Mesenchymal stem cell (in vitro differentiated cells and primary cell): ENCODE measurements at places on chromosomes 13 and 19.
A peak's percentile ranks its signal among the peaks of the same experiment; 100 is the strongest.

DNA sequence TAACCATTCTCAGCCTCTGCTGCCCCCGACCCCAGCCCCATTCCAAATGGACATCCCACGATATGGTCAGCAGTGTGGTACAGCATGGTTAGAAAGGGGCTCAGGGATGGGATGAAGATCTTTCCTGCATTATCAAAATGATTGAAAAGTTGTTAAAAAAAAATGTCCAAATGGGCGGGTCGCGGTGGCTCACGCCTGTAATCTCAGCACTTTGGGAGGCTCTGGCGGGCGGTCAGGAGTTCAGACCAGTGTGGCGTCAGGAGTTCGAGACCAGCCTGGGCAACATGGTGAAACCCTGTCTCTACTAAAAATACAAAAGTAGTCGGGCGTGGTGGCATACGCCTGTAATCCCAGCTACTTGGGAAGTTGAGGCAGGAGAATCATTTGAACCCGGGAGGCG is 54.3 kb upstream of the ZNF254 start:
- no peak for DNase-seq

DNA sequence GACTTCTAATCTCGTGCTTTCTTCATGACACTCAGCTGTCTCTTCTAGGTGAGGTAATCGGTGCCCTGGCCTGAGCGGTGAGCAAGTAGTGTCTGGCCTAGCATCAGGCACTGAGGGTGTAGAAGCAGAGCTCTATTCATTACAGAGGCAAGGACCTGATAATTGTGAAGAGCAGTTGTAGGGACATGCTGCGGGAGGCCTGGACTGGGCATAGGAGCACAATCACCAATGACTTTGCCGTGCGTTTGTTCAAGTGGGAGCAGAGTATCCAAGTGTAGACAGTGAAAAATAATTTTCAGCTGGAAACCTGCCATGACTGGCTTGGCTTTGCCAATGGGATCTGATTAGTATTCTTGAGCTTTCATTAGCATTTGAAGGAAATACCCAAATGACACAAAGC is 32.1 kb upstream of the DCLK1 start:
- no peak for DNase-seq

DNA sequence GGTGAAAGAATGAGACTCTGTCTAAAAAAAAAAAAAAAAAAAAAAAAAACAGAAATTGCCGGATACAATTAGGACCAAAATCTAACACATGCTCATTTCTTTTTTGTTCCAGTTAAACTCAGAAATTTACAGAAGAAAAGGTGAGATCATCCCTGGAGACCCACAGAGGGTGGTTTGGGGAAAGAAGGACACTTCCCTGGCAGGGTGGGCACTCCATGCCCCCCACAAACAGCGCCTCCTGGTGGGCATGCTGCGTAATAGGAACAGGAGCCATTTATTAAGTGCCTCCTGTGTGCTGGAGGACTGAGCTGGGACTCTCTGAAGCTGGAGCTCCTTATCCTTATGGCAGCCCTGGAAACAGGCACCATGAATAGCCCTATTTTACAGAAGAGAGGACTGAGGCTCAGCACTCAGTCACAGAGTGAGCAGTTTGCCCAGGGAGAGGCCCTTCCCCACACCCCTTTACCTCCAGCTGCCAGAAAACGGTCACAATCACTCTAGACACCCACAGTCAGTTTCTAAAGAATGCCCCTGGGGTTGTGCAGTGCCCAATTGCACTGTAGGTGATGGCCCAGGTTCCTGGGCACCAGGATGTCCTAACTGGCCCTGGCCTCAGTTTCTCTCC is 10.1 kb downstream of the C19orf38 start:
- peak; percentile 39 for DNase-seq

DNA sequence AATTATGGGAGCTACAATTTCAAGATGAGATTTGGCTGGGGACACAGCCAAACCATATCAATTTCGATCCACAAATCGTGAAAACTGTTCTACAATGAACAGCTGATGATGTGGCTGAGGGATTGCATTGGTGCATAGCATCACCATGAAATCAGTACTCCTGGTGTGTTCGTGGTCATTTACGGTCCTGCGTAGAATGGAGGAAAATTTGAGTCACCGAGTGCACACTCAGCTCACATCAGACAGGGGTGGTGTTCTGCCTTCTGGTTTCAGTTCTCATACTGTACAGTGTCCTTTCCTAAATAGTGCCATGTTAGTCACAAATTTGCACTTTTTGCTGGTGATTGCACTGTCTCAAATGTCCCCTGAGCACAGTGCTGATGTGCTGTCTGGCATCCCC is 39.2 kb downstream of the MYH14 start:
- DNase-seq: no peak

GRCh38 chr19:28247243-28247642 is 965.7 kb downstream of the UQCRFS1 start:
- DNase-seq: no peak

- DNase-seq: peak; percentile 89
Observed at GRCh38 chr19:19459707-19460251, 54.3 kb downstream of the GATAD2A start.

- DNase-seq: peak; percentile 24
Observed at GRCh38 chr13:47908197-47908902, 92.7 kb downstream of the SUCLA2 start.

- no peak for DNase-seq
Observed at GRCh38 chr19:43639519-43640423, at the start of gene CADM4. CADM4 (minus strand) TSS chr19:43639850; CDS start chr19:43639790, 60 bp downstream.

DNA sequence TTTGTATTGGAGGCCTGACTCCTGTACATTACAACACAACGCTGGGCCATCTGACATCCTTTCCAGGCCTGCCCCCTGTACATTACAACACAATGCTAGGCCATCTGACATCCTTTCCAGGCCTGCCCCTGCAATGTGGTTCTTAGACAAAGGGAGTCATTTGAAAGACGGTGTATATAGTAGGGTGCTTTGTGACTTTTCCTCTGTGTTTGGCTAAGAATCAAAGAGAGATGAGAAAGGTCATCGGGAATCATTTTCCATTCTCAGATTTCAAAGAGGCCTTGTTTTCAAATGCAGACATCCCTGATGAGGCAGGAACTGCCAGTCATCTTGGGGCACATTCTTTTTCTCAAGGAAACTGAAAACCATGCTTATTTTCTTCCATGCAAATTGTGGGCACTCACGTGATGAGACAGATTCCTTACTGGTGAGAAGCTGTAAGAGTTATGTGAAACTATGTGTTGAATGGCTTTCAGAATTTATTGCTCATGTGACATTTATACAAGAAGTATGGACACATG is 551.6 kb downstream of the MYO16 start:
- peak; percentile 87 for DNase-seq

GRCh38 chr19:32269831-32270230 is 75.6 kb upstream of the ZNF507 start:
- no peak for DNase-seq

GRCh38 chr13:110629735-110630134 is 14.4 kb downstream of the NAXD start:
- DNase-seq: no peak

DNA sequence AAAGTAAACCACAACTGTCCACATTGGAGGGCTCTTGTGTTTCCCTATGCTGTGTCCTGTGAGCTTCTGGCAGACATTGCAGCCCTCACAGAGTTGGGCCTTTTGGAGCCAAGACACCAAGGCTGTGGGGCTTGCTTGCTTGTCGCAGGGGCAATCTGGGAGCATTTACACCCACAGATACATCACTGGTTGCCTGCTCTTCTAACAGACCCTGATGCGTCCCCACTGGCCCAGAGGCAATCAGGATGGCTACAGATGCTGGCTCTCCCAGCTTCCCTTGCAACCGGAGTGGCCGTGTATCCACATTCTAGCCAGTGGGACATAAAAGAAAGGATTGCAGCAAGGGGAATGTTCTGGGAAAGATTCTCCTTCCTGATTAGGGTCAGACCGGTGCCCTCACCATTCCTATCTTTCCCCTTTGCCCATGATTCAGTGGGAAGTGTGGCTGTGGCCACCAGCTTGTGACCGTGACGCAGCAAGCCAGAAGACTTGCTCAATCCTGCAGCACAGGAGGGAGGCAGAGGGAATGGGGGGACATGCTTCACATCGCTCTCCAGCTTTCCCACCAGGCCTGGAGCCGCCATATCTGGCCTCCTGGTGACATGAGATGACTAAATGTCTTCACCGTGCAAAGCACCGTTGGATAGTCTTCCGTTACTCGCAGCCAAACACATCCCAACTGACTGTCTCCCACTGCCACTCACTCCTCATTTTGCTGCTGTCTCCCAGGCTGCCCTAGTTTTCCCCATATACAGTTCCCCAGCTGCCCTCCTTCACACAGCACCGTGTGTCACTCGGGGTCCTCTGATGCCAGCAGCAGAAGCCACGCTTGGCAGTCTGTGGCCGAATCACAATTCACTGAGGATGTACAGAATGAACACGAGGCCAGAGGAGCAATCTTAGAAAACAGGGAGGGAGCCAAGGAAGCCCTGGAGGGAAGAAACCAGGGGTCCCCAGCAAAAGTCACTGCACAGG is 151.0 kb downstream of the DPF1 start:
- no peak for DNase-seq

DNA sequence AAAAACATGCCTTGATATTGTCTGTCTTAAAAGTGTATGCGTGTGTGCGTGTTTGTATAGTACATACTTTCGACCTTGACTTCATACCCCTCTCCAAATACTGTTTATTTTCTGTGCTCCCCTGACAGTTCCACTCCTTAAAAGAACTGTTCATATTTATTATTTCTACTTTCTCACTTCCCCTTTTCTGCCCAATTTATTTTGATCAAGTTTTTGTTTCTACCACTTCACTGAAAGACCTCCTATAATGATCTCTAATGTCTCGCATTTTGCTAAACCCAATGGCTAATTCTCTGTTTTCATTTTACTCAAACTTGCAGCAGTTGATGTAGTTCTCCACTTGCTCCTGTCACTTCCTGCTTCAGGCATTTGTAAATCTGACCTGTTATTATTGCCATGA is 426.1 kb upstream of the KLF12 start:
- DNase-seq: no peak

DNA sequence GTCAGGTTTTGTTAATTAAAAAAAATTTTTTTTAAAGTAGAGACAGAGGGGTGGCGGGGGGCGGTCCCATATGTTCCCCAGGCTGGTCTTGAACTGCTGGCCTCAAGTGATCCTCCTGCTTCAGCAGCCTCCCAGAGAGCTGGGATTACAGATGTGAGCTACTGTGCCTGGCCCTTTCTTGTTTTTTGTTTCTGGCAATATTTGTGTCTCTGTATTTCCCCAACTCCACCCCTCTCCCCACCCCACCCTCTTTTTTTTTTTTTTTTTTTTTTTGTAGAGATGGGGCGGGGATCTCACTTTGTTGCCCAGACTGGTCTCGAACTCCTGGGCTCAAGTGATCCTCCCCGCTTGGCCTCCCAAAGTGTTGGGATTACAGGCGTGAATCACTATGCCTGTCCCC is 600 bp upstream of the CAPN12 start:
- no peak for DNase-seq

- peak; percentile 26 for DNase-seq
Observed at GRCh38 chr19:16830679-16831078, 1.5 kb downstream of the SIN3B start.

- DNase-seq: peak; percentile 18
Observed at GRCh38 chr19:34317311-34317927, 47.6 kb upstream of the GPI start.

DNA sequence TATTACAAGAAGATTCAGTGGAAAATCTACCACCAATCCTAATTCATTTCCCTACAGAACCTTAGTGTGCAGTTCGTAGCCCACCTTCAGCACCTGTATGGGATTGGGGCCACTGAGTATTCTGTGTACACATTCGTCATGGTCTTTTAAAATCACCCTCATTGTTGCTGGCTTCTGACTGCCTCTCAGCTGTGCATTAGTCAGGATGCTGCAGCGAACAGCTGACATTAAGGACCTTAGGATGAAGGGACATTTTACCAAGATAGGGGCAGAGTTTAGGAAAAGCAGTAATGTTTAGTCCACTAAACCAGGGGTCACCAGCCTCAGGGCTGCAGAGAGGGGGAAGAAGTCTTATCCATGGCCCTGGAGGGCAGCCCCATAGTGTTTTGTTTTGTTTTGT is 176.5 kb downstream of the COL4A1 start:
- DNase-seq: no peak

DNA sequence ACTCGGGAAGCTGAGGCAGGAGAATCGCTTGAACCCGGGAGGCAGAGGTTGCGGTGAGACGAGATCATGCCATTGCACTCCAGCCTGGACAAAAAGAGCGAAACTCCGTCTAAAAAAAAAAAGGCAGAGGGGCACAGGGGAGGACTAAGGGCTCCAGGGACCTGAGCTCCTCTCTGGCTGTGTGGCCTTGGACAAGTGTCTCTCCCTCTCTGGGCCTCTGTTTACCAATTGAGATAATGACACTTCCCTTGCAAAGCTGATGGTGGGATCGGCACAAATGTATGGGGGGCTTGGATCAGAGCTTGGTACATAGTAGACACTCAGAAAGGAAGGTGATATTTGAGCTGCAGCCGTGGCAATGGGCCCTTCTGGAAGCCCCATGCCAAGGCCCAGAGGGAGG is 11.4 kb upstream of the SPACA4 start:
- DNase-seq: no peak

- DNase-seq: no peak
Observed at GRCh38 chr13:109821103-109821502, 34.7 kb upstream of the IRS2 start.

- DNase-seq: no peak
Observed at GRCh38 chr19:42269478-42270345, 660 bp downstream of the CIC start.

DNA sequence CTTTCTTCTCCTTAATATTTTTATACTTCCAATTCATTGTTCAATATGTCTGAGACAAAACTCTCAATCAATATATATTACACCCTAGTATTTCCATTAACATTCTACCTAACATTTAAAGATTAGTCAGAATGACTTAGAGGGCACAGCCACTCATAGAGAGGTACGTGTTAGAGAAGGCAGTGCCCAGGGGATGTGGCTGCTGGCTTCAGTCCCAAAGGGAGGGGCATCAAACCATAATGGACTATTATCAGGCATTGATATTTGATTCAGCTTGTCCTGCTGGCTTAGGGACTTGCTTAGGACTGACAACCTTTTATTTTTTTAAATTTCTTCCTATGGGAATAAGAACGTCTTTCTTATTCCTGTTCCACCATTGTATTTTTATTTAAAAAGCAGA is 1392.0 kb upstream of the ATXN8OS start:
- no peak for DNase-seq
